ENCODE measurements at places on chromosomes 2 and 18.

DNA sequence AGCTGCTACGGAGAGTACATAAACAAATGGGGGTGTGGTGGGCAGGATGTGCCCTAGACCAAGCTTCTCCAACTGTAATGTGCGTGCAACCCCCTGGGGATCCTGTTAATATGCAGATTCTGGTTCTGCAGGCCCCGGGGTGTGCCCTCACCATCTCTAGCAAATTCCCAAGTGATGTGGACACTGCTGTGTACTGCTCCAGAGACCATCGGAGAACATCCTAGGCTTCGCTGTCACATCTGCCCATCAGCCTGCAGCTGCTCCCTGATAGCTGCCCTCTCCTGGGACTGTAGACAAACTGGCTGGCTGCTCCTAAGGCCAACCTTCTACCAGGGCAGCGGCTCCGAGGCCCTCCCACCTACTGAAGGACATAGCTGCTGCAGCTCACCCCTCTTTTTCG, 3.2 kb downstream of the HS1BP3 start:
- DNase-seq: no peak

- DNase-seq: no peak
Measured at GRCh38 chr18:31248783-31249521, 69.0 kb upstream of the DSG1 start.

DNA sequence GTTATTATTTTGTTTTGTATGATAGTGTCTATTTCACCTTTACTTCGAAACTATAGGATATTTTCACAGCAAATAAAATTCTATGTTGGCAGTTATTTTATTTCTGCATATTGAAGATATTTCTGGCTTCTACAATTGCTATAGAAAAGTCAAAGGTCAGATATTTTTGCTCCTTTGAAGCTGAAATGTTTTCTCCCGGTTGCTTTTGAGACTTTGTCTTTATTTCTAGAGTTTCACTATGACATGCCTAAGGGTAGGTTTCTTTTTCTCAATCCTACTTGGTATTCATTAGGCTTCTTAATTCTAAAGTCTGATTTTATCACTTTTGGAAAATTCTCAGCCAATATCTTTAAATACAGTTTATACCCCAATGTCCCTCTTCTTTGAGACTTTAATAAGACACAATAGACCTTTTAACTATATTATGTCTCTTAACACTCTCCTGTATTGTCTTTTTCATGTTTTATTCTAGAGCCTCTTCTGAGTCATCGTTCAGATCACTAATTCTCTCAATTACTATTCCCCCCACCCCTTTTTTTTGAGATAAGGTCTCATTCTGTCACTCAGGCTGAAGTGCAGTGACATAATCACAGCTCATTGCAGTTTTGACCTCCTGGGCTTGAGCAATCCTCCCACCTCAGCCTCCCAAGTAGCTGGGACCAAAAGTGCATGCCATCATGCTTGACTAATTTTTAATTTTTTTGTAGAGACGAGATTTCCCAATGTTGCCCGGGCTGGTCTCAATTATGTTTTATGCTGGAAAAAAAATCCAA, 50.5 kb downstream of the USP37 start:
- peak; percentile 60 for DNase-seq

GRCh38 chr2:215874418-215874817, 138.9 kb downstream of the MREG start:
- DNase-seq: peak; percentile 27

DNA sequence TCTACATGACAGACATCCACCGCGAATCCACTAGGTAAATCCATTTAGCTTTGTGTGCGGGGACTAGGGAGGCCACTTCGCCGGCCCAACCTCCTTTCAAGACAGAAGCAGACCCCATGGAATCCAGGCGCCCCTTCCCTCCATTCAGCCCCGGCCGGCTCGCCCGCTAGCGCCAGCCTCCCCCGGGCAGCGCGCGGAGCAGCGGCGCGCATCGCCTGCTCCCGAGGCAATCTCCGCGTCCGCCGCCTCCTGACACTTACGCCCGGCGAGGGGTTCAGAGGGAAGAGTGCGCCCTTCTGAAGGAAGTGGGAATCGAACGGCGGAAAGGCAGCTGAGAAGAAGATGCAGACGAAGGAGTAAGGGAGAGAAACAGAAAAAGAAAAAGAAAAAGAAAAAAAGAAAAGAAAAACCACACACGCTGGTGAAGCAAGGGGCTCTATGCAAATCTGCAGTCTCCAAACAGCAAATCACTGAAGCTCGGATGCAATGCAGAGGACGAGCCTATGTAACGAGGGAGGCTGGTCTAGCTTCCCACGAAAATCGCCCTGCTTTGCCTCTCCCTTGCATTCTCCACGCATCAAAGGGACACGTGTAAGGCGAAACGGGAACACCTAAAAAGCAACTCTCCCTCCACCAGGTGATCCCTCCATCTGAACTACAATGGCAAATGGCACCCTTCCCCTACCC, 684.4 kb downstream of the NRXN1 start:
- DNase-seq: no peak
